Left hindlimb (tissue), 1 donor: ENCODE measurements at places on chromosomes 13 and 19.

GRCh38 chr19:4152241-4152998 is 1.0 kb upstream of the CREB3L3 start:
- DNase-seq = no peak

DNA sequence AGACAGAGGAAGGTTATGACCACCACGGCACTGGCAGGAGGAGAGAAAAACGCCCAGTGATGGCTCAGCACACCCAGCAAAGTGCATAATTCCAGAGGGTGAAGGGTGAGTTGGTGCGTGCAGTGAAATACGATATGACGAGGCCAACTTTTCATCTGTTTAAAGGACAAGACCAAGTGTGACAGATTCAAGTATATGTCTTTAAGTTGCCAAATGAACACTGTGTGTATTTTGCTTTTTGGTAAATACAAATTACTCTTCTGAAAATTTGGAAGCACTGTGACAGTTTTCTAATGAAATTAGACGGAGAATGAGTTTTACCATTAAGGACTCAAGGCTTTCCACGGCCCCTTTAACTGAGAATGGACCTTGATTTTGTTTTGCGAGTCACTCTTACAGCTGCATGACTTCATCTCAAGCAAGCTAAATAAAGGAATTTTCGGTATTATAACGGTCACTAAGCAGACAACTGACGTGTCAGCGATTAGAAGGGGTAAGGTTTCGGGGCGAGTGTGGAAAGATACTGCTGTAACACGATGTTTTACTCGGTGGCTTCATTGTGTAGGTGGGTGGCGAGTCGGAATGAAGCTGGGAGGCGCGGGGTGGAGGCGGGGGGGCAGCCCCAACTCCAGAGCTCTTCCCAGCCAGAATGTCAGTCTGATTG is 22.8 kb downstream of the COL4A2 start:
- peak; percentile 5 for DNase-seq

DNA sequence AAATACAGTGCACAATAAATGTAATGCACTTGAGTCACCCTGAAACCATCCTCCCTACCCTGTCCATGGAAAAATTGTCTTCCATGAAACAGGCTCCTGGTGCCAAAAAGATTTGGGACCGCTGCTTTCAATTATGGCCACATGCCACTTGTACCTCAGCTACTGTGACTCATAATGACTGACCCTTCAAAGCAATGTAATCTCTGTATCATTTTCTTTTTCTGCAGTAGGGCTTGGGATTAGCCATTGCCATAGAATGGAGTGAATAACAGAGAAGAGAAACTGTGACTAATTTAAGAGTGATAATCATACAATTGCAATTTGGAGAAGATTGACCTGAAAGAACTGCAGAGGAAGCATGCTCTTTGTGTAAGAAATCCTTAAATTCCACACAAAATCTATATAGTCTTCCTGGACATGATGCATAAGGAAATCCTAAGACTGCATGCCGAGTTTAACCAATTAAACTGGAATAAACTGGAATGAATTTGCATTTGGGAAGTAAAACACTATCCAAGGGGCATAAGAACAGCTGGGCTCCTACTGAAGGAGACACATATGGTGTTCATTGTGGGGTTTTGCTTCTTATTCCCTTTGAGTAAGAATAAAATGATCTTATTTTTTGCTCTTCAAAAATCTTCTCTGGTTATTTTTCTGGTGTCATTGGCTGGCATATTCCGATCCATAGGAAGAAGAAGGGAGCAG is 59.5 kb upstream of the SLC7A1 start:
- no peak for DNase-seq

DNA sequence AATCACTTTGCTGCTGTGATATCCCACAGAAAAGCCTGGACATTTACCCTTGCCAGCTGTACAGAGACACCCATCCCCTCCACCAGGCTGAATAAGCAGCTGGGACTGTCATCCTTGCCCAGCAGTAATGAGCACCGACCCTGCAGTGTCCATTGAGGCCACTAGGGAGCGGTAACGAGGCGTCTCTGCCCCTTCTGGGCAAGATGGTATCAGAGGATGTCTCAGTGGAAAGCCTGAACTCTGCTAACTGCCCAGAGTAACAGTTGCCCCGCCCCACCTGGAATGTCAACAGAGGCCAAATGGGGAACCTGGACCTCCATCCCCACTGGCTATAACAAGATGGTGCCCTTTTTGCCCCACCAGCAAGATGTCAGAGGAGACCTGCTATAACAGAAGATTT is 22.8 kb upstream of the CEACAM20 start:
- DNase-seq = no peak

- no peak for DNase-seq
These were observed 50.0 kb upstream of the GPR183 start for GRCh38 chr13:99357131-99357596.
